ENCODE measurements at places on chromosomes 1 and 21. TPM values are rescaled to one million over a fixed set of nuclear protein-coding genes. Genes with fewer than 3 reads are reported as not detected.

DNA sequence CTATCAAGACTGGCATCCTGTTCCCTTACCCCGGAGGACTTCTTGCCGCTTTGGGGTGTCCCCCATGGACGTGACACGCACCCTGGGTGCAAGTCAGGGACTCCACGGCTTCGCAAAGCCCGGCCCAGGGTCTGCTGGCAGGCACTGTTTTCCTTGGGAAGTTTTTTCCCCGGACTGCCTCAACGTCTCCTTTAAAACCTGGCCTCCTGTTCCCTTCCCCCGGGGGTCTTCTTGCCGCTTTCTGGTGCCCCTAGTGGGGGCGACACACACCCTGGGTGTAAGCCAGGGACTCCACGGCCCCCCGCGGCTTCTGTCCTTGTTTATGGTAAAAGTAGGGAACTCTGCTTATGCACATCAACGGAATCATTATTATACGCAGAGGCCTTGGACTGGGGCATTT, 136.6 kb downstream of the LIPI start:
- no peaks in the 10 kb centered on the region for H3K36me3 ChIP-seq
- H3K4me1 ChIP-seq = no peaks in the 10 kb centered on the region
- no peak overlapping the region for H3K4me3 ChIP-seq
- H3K27me3 ChIP-seq = no peaks in the 10 kb centered on the region
- no peak for DNase-seq
- H3K27ac ChIP-seq = no peak overlapping the region

DNA sequence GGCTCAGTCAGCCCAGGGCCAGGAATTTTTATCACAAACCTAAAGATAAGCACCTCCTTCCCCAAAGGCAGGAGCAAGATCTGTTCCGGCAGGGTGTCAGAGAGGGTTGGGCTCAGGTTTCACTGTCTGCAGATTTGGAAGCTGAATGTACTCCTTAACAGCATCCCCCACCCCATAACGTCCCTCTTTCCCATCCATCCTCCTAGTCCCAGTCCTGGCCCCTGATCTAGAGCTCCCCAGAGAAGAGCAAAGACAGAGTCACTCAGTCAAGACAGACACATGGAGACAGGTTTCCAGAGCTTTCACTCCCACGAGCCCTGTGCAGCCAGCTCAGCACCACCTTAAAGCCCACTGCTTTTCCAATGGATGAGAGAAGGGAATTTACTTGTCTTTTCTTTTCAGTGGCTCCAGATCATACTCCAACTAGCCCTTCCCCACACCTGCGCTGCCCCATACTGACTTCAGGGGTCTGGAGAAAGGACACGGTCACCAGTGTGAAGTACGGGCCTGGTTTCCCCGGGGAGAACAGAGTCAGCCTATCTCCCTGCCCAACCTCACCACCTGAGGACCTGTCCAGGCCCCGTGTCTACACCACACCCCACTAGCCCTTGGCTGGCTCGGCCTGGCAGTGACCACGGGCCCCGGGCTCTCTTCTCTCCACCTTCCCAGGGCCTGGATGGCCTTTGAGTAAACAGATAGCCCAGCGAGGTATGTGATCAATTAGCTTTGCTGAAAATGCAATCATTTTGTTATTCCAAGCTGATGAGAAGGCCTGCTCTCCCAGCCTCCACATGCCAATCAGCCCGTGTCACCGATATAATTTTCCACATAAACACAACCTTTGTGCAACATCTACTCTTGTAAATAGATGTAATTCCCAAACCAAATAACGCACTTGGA, 249.1 kb downstream of the FOXD2 start:
- no peak for DNase-seq
- H3K36me3 ChIP-seq = no peaks in the 10 kb centered on the region
- H3K4me3 ChIP-seq = no peak overlapping the region
- H3K27me3 ChIP-seq = peaks cover 8% of the 10 kb centered on the region
- no peaks in the 10 kb centered on the region for H3K4me1 ChIP-seq
- no peak overlapping the region for H3K27ac ChIP-seq

GRCh38 chr1:8266436-8267165, 51.3 kb upstream of the SLC45A1 start:
- no peak for DNase-seq
- H3K27me3 ChIP-seq = peaks cover 3% of the 10 kb centered on the region
- H3K36me3 ChIP-seq = no peaks in the 10 kb centered on the region

GRCh38 chr1:42676534-42677087, 5.6 kb upstream of the YBX1 start:
- no peak overlapping the region for H3K4me3 ChIP-seq
- H3K27ac ChIP-seq = no peak overlapping the region
- H3K36me3 ChIP-seq = peaks cover 25% of the 10 kb centered on the region
- no peaks in the 10 kb centered on the region for H3K27me3 ChIP-seq
- peaks cover 14% of the 10 kb centered on the region for H3K4me1 ChIP-seq

DNA sequence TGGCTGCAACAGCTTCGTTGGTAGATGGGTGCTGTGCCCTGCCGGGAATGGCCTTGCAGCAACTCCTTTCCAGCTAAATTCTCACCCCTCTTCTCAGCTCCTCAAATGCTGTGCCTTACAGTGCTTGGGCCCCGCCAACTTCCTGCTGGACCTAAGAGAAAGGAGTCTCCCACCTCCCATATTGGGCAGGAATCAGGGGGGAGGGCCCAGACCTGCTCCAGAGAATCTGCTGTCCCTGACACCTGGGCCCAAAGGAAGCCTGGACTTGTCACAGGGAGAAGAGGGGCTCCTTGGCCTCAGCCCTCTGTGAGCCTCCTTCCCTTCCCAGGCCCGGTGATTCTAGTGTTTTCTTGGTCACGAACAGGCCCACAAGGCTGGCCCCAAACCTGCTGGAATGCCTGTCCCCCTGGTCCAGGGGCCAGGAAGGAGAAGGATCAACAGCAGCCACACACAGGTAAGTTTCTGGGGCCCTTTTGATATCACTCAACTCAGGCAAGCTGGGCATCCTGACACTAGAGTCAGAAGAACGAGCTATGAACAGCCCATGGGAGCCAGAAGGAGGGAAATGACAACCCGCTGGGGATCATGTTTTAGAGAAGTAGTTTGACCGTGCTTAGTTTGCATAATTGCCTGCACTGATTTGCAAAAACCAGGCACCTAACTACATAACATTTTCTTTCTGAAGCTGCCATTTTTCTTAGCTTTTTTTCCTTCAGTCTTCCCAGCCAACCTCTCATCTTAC, 86.2 kb downstream of the CD247 start:
- no peak for DNase-seq
- H3K27ac ChIP-seq = no peak overlapping the region
- H3K4me3 ChIP-seq = no peak overlapping the region
- H3K36me3 ChIP-seq = peaks cover 50% of the 10 kb centered on the region

- no peak for DNase-seq
- H3K27me3 ChIP-seq = no peaks in the 10 kb centered on the region
- no peak overlapping the region for H3K4me3 ChIP-seq
- H3K36me3 ChIP-seq = no peaks in the 10 kb centered on the region
- peaks cover 12% of the 10 kb centered on the region for H3K4me1 ChIP-seq
Measured at GRCh38 chr1:175197531-175197930, 5.0 kb upstream of the KIAA0040 start.

DNA sequence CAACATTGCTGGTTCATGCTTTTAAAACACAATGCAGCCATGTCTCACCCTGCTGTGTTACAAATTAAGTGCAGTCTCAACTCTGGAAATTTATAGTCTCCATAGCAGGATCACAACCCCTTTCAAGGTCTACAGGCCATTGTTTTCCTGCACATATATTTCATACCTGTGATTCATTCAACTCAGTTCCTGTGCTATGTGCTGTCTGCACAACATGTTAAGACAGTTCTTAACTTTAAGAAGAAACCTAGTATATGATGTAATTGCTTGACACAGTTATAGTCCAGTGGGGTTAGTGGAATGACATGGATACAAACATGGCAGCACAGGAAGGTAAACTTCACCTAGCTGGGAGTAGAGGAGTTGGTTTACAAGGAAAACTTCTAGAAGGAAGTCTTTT, 106.4 kb downstream of the IFI44 start:
- no peak overlapping the region for H3K27ac ChIP-seq
- H3K36me3 ChIP-seq = no peaks in the 10 kb centered on the region
- no peak overlapping the region for H3K4me3 ChIP-seq
- DNase-seq = no peak
- no peaks in the 10 kb centered on the region for H3K4me1 ChIP-seq
- H3K27me3 ChIP-seq = peaks cover 2% of the 10 kb centered on the region

DNA sequence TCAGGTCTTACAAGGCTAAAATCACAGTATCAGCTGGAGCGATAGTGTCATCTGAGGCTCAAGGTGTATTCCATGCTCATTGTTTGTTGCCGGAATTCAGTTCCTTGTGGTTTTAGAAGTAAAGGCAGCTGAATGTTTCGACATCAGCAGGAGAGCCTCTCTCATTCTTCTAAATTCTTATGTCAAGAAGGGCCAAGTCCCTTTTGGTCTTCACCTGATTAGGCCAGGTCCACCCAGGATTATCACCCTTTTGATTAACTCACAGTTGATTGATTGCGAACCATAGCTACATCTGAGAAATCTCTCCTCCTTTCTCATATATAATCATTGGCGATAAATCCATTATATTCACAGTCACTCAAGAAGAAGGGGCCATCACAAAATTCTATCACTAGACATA, 806.7 kb upstream of the PRMT6 start:
- no peak for DNase-seq
- H3K36me3 ChIP-seq = no peaks in the 10 kb centered on the region
- H3K4me1 ChIP-seq = no peaks in the 10 kb centered on the region
- no peak overlapping the region for H3K4me3 ChIP-seq

The ENSA gene
- 240 TPM for total RNA-seq

The SFPQ gene
- 350 TPM for total RNA-seq

The MIA3 gene
- 57.9 TPM for total RNA-seq

The SLAMF7 gene
- total RNA-seq = 40.3 TPM

The RBM8A gene
- 293 TPM for total RNA-seq

The LY9 gene
- total RNA-seq = 11.0 TPM

The PRAMEF8 gene
- not detected for total RNA-seq
